ENCODE measurements at places on chromosomes 11 and 22.

GRCh38 chr11:115408036-115408921, 95.9 kb downstream of the CADM1 start:
- peak; percentile 2 for DNase-seq

GRCh38 chr11:1807264-1807995, 27.4 kb upstream of the SYT8 start:
- DNase-seq: no peak

GRCh38 chr11:7694235-7694634, 12.0 kb downstream of the OVCH2 start:
- DNase-seq: no peak

GRCh38 chr22:39405346-39406085, 5.9 kb downstream of the TAB1 start:
- peak; percentile 31 for DNase-seq

GRCh38 chr22:23532731-23533130, 47.4 kb downstream of the IGLL1 start:
- DNase-seq: no peak

GRCh38 chr22:49350441-49351121, 477.1 kb downstream of the BRD1 start:
- DNase-seq: no peak

GRCh38 chr11:28491431-28491830, 383.2 kb downstream of the METTL15 start:
- DNase-seq: no peak

DNA sequence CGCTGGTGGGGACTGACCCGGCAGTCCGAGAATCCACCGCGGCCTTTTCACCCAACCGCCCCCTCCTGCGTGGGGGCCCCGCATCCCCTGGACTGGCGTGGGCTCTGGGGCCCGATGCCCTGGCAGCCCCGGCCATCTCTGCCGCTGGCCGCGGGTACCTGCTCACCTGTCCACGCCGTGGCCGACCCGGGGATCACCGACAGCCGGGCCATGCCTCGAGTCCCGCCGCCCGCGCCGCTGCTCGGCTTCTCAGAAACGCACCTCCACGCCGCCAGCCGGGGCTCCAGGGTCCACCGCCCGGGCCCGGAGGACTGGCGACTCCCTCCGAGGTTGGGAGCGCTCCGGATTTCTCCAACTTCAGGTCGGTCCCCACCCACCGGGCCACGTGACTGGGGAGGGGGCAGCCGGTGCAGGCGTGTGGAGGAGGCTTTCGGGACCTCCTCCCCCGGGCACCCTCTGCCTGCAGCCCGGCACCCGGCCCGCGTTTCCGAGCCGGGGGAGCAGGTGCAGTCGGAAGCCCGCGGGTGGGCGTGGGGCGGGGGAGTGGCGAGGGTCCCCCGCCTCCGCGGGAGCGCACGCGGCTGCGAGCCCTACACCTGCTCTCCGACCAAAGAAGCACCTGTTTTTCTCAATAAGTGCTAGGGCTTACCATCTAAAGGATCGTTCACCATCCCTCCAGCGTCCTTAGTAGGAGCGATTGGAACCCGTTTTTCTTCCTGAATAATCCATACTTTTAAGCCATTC, 554 bp upstream of the NRIP3 start:
- no peak for DNase-seq

DNA sequence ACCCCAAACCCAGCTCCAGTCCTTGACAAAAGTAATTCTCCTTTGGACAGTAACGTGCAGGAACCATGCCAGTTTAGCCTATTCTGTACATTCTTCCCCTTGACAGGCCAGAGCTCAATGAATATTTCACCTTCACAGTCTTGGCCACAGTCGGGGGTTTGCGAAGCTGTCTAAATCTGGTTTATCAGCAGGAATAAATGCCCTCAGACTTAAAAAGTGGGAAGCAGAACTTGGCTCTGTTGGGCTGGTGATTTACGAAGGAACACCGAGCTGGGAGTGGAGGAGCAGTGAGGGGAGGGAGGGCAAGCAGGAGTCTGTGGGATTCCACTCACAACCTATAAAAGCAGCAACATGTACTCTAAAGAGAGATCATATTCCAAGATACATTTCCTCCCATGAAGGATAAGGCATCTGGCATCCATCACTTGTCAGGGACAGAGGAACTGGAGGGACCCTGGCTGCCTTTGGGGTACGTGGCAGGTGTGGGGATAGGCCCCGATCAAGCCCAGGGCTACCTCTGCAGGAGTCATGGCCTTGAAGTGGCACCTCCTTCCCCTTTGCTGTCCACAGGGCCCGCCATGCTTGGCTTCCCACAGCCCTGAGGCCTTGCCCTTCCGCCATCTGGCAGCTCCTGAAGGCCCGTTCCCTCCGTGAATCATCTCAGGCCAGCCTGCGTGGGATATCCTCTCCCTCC, 154.3 kb downstream of the ADAMTS15 start:
- no peak for DNase-seq

GRCh38 chr22:42533638-42533977, 14.0 kb upstream of the RRP7A start:
- DNase-seq: no peak

GRCh38 chr11:74412321-74412720, 14.1 kb upstream of the PGM2L1 start:
- DNase-seq: no peak

DNA sequence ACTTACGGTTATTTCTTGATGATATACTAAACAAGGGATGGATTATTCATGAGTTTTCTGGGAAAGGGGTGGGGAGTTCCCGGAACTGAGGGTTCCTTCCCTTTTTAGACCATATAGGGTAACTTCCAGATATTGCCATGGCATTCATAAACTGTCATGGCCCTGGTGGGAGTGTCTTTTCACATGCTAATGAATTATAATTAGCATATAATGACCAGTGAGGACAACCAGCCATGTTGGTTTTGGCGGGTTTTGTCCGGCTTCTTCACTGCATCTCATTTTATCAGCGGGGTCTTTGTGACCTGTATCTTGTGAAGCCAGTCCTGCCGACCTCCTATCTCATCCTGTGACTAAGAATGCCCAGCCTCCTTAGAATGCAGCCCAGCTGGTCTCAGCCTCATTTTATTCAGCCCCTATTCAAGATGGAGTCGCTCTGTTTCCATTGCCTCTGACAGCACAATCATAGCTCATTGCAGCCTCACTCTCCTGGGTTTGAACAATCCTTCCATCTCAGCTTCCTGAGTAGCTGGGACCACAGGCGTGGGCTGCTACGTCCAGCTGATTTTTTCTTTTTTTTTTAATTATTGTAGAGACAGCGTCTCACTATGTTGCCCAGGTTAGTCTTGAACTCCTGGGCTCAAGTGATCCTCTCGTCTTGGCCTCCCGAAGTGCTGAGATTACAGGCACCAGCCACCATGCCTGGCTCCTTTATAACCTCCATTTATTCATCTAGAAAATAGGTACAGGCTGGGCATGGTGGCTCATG, 52.6 kb upstream of the EMID1 start:
- DNase-seq: no peak

DNA sequence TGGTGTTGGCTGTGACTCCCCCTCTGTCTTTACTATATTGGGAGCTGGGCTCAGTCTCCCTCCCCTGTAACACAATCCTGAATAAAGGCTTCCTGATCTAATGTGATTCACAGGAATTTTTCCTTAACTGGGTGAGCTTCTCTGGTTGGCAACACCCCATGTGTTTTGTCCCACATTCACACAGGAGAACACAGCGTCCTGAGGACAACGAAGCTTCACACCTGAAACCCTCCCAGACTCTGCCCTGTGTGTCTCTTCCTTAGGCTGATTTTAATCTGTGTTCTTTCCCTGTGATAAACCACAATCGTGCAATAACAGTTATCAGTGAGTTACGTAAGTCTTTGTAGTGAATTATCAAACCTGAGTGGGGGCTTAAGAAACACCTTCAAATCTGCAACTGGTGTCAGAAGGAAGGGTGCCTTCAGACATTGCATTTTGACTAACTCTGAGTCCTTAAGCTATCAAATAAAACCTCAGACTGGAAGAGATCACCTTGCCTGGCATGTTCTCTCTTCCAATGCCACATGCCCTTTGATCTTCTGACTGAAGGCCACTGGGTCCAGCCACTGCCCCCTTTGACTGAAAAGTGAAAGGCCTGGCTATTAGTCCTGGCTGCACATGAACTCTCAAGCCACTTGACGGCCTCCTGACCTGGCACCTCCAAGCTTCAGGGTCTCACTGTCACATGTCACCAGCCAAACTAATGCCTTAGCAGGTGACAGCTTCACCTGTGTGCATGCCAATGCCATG, 17.3 kb downstream of the APOL3 start:
- DNase-seq: no peak

DNA sequence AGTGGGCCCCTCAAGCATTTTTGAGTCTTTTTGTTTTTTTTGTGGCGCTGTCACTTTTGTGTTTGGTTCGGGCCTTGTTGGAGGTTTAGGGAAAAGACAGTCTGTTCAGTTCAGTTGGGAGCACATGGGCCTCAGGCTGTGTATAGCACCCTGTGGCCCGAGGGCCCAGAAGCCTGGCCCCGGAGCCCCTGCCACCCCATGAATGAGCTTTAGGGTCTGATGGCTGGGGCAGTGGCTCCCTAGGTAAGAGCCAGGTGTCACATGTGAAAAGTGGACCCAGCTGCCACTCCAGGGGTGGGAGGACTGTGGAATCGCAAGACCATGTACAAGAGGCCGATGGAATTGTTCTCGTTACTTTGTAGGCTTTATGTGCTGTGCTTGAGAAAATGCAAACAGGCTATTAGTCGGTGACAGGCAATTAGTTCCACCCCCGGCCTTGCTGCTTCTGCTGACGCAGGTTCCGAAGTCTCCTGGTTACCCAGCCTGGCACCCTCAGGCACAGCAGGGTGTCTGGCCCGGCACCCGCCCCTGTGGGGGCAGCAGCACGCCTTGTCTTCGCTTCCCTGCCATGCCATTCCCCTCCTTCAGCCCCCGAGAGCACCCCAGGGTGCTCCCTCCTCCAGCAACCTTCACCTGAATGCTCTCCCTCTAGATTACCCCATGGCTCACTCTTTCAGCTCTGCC, 38.2 kb upstream of the PARVG start:
- DNase-seq: no peak

GRCh38 chr22:25655371-25655935, 86.5 kb upstream of the MYO18B start:
- no peak for DNase-seq

DNA sequence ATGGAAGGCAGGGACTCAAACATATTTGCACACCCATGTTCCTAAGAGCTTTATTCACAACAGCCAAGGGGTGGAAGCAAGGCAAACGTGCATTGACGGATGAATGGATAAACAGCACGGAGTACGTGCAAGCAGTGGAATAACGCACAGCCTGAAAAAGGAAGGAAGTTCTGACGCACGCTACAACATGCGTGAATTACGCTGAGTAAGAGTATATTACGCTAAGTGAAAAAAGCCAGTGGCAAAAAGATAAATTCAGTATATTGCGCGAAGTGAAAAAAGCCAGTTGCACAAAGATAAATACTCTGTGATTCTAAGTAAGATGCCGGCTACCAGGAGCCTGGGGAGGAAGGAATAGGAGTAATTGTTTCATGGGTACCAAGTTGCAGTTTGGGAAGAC, 19.5 kb downstream of the PHF21B start:
- DNase-seq: no peak

DNA sequence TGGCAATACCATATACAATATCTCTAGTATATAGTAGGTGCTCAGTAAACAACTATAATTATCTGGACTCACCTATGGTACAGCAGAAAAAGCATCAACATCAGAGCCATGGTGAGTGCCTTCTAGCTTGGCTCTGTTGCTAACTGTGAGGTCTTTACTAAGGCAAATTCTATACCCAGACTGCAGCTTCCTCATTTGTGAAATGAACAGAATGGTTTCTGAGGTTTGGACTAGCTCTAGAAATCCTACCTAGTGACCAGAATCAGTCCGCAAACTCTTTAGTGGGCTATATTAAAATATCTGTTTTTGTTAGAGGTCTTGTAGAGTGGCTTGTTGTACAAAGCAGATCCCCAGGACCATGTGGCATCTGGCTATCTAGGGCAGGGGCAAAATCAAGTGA, 3.7 kb downstream of the MS4A1 start:
- no peak for DNase-seq

GRCh38 chr11:103528596-103528995, 419.4 kb downstream of the DYNC2H1 start:
- DNase-seq: no peak

DNA sequence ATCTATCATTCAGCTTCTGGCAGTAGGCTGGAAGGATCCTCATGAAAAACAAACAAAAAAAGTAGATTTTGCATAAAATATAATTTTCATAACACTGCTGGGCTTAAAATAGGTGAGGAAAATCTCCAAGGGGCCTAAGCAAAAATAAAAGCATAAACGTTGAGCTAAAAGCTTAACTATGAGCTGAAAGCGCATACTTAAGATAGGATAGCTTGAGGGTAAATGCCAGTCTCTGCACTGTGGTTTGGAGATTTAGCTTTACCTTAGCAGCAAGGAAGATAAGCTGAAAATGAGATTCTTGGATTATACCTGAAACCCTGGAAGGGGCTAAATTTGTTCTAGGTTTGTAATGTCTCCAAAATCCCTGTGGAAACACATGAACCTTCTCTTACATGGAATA, 183.7 kb downstream of the GUCY1A2 start:
- DNase-seq: no peak
